Muscle of arm (tissue), 14 donors: ENCODE measurements at places on chromosomes 6 and 20.

DNA sequence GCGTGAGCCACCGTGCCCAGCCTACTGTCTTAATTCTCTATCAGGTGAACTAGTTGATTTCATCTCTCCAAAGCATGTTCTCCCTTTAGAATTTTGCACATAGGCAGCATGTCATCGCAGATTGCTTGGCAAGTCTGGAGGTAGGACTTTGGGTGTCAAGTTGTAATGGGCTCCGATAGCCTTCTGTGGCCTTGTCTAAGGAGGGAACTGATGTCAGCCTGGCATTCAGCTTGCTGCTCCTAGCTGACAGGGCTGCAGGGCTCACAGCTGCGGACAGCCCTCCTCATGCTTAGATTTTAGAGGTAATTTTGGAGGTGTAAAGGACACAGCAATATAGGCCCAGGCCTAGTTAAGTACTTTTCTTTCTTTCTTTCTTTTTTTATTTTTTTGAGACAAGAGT lies 11.3 kb downstream of the CHMP4B start:
- no peak for DNase-seq

DNA sequence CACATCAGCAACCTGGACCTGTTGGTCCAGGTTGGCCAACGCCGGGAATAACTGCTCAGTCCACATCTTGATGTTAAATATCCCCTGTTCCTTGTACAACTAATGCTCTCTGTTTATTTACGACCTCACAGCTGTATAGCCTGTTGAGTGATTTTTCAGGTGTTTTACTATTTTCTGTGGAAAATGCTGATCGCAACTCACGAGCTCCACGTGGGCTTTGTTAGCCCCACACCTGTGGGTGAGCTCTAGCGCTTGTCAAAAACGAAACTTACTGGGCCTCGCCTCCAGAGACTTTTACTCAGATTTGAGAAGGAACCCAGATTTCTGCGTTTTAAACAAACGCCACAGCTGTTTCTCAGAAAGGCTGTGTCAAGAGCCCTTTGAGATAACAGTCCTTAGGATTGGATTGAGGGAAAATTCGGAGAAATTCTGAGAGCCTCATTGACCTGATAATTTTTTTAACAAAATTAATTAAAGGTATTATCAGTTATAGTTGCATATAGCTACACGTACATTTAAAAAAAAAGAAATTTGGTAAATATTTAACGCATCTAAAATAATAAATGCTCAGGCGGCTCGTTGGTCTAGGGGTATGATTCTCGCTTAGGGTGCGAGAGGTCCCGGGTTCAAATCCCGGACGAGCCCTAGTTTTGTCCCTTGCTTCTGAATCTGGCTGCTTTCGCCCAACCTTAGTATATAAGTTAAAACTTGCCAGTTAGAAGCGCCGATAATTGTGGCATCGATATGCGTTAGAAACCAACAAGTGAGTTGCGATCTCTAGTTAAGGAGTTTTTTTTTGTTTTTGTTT lies 16.7 kb downstream of the HMGN4 start:
- DNase-seq: peak; percentile 46

DNA sequence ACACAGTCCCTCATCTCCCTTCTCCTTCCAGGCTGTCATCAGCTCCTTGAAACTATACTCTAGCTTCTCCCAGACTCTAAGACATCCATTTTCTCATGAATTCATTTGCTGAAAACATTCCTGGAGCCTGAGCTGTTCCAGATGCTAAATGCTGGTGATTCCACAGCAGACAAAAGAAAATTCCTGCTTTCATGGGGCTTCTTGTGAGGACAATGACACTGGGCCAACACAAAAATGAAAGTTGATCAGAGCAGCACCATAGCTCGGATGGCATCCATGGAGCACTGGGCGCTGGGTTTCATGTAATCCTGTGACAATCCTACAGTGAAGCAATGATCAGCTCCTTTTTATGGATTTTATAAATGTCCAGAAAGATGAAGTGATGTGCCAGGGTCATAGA lies 47.4 kb upstream of the STX16 start:
- DNase-seq: peak; percentile 71

- no peak for DNase-seq
Measured at GRCh38 chr6:84284428-84285049, 57.1 kb upstream of the CEP162 start.

DNA sequence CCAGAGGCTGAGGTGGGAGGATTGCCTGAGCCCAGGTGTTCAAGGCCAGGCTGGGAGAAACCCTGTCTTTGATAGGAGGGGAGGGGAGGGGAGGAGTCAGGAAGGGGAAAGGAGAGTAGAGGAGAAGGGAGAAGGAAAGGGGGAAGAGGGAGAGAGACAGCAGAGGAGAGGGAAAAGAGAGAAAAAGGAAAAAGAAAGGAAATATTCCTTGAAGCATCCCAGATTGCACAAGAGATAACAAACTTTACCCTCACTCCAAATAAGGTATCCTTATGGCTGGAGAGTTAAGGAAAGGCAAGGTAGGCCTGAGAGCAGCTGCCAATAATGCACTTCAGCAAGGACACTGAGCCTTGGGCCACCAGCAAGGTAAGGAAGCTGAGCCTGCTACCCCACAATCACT lies 166.3 kb upstream of the SLC22A16 start:
- no peak for DNase-seq

DNA sequence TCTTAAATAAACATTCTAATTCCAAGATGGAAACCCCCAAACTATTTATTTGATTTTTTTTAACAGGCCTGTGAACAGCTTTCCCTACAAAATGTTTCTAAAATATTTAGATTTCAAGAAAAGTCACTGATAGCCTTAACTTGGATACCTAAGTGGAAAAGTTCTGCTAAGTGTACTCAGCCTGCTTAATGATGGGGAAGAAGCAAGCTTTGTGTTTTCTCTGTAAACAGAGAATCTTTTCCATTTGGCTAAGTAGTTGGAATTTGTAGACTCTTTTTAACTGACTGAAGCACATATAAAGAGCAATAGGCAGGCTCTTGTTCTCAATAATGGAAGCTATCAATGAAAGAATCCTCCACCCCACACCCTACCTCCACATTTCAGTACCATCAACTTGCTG lies 108.2 kb downstream of the KIF6 start:
- no peak for DNase-seq

GRCh38 chr20:51525241-51526105 lies 17.0 kb downstream of the NFATC2 start:
- no peak for DNase-seq
